Stimulated activated CD8-positive, alpha-beta memory T cell treated with anti-CD3 and anti-CD28 coated beads, Interleukin-4, amount 100 ng/mL, for 48 hours (primary cell): ENCODE measurements at places on chromosomes 5 and 9.
A peak's percentile ranks its signal among the peaks of the same experiment; 100 is the strongest.

- no peak for DNase-seq
Observed at GRCh38 chr5:10746711-10747110, 14.3 kb downstream of the DAP start.

GRCh38 chr5:81125959-81126358 is 107.2 kb upstream of the CKMT2 start:
- DNase-seq, result no peak

DNA sequence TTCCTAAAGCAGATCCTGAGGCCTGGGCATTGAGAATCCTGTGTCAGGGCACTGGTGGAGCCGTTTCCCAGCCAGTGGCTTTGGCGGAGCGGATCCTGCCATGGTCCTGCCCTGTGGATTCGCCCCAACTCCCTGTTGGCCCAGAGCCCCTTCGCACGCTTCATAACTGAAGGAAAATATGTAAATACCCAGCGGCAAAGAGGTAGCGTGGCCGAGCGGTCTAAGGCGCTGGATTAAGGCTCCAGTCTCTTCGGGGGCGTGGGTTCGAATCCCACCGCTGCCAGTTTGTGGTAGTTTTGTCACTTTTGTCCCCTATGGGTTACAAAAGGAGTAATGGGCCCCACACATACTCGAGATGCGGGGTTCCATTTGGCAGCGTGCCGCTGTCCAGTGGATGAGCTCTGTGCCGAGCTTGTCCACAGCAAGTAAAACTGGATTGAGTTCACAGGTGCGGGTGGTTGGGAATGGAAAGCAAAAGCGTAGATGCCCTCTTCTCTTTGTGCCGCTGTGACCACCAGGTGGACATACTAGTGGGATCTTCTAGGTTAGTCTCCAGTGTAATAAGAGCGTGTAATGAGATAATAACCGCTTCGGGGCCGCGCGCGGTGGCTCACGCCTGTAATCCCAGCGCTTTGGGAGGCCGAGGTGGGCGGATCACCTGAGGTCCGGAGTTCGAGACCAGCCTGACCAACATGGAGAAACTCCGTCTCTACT is 17.3 kb downstream of the TRIM7 start:
- DNase-seq, result peak; percentile 91

DNA sequence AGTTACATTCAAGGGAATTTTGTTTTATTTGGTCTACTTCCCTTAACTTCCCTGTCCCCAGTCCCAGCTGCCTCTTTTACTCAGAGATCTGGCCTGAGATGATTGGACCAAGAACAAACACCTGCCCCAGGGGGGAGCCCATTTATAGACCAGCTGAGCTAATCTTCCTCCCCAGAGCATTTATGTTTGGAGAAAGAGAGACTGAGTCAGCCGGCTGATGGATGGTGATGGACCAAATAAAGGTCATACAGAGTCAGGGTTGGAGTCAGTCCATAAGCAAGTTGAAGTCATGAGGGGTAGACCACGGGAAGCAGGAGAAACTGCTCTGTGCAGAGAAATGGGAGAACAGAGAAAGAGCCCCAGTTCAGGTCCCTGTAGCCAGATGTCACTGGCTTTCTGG is 77.7 kb downstream of the TMEM174 start:
- DNase-seq, result no peak

DNA sequence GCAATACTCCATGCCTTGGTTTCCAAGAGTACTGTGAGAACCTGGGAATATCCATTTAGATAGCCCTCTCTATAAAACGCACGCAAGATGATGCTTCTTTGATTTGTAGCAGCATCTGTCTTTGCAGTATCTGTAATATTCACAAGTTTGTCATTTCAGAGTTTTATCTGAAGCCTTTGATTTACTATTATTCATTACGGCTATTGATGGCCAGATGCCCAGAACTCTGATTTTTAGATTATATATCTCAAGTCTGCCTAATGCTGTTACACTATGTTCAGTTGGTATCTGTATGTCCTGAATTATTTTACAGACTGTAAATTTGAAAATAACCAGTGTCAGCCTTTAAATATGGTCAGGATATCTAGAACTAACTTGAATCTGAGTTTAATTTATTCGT is 233.3 kb downstream of the FAM170A start:
- DNase-seq, result no peak

DNA sequence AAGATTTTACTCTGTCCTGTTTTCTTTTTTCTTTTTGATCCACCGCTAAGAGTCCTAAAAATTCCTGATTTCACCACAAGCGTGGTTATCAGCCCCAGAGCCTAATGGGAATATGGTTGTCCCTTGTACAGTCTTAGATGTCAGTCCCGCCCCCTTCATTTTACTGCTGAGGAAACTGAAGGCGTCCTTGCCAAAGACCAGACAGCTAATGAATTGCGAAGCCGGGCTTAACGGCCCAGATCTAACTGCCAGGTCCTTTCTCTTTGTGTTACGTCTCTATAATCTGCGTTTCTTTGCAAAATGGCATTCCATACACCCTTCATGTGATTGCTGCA is 497 bp downstream of the NSA2 start:
- DNase-seq, result peak; percentile 30

GRCh38 chr5:149448831-149449714 is 70.0 kb upstream of the IL17B start:
- DNase-seq, result no peak

- DNase-seq, result no peak
Observed at GRCh38 chr9:93124793-93125192, 9.3 kb downstream of the NINJ1 start.

DNA sequence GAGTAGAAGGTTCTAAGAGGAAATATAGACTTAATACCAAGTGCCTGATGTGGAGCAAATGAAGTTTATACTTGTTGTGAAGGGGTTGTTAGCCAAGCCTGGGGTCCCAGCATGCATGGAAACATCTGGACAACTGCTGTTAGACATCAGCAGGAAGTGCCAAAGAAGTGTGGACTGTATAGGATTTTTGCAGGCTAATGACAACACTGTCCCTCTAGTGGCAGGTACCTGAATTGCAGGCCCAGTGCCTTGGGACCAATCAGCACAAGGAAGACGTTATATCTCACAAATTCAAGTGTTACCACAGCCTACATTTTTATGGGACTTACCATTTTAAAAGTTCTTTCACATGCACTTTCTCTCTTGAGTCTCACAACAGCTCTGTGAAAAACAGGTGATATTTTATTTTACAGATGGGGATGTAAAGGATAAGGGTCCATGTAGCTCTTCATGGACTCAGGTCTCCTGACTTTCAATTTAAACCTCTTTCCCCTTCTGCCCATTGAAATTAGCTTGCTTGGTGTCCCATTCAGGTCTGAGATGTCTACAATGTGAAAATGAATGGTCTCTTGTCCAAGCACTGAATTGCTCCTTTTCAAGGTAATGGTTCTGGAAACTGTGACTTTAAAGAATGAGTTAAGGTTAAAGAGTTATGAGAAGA is 89.0 kb upstream of the MAP1B start:
- peak; percentile 84 for DNase-seq

GRCh38 chr5:135705941-135706466 is 127.2 kb upstream of the CXCL14 start:
- no peak for DNase-seq

- DNase-seq, result no peak
Observed at GRCh38 chr5:72123764-72124376, 16.6 kb downstream of the MAP1B start.

DNA sequence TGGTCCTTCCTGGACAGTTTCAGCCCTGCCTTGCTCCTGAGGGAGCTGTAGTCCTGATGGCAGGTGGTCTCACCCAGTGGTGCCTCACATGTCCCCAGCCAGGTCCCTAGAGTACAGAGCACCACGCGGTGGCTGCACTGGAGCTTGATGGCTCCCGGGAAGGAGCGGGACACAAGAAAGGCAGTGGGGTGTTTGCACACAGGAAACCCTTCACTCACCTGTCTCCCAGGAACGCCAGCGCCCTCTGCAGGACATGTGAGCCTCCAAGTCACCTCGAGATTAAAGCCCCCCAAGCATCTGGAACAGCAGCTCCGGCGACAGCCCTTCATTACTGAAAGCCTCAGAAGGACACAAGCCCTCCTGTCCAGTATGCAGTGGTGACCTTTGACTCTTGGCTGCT is 19.9 kb upstream of the TMEM250 start:
- DNase-seq, result peak; percentile 83

DNA sequence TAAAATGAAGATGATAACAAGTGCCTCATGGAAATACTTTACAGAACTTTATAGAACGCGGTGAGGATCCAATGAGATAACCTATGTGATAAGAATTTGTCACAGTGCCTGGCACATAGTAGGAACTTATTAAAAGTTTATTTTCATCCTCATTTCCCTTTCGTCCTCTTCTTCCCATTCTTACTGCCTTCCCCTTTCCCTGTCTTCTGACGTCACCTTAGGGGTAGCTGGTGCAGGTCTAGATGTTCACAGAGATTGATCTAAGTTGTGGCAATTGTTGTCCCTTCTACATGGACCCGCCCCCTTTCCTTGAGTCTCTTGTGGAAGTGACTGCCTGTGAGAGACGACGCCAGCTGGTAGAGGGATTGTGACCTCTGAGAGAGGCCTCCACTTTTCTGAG is 46.5 kb upstream of the NTRK2 start:
- no peak for DNase-seq

DNA sequence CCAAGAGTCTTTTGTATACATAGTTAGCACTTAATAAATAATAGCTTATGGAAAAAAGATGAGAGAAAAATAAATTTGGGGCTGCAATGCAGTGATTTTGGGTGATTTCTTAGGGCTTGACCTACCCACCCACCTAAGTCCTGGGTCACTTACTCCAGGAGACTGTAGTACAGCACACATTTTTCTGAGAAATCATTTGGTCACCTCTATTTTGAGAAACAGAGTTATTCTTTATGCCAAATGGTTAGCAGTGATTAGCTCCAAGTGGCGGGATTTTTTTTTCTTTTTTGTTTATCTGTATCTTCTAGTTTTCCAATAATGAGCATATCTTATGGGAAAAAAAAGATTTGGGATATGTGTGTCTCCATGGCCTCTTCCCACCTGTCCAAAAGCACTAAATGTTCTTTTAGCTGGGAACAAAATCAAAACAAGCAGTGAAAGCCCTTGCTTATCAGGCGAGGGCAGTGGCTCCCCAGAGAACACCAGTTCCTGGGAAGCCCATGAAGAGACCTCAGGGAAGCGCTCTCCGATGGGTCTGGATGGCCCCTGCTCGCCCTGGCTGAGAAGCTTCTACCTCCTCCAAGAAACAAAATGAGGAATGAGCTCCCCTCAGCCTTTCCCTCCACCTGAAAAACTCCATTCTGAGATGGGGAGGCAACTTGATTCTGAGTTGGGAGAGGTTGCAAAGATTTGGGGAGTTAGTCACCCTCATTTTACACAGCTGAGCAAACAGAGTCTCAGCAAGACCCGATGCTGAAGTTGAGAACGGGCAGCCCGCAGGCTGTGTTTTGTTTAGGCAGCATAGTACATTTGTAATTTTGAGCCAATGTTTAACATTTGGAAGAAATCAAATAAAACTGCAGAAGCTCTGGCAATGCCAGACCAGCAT is 69.9 kb downstream of the CYFIP2 start:
- DNase-seq, result no peak

DNA sequence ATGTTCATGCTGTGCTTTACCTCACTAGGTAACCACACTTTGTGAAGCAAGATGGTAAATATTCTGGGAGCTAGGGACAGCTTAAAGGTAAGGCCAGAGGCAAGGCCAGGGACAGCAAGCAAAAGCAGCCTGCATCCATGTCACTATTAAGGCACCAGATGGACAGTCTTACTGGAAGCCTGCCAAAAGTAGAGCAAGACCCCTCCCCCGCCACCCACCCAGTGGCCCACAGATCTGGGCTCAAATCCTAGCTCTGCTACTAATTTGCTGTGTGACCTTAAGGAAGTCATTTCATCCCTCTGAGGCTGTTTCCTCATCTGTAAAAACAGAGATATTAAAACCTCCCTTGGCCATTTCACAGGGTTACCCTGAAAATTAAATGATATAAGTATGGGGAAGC is 13.2 kb upstream of the ERMP1 start:
- no peak for DNase-seq

DNA sequence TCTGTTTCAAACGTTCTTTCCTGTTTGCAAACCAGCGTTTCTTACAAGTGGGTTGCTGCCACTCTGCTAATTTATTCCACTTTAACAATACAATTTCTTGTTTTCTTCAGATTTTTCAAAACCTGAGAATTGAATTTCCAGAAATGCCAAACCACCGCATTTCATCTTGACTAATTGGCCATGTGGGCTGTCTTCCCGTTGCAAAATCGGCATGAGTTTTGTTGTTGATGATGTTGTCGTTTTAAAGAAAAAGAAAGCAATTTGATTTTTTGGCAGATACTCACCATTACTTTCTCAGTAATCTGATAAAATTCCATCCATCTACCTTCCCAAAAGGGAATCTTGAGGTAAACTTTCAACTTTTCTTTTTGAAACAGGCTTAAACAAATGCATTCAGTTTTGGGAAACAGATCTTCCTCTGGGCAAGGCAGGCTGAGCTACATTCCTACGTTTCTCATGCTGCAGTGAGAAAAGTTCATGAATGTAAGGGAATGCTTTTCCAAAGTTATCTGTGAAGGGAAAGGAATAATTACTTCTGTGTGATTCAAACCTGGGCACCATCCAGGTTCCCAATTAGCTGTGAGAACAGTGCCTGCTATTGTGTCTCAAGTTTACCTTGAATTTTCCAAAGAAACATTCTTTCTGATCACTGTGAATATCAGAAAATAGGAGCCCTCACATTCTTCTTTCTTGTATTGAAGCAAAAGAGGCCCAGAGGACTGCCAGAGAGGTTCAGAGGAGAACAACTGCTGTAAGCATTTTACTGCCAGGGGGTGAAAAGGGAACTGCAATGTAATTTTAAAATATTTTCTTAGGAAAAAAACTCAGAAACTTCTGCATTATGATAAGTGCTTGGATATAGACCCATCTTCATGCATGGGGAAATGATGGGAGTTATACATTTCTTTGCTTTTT is 100.7 kb upstream of the TUT7 start:
- no peak for DNase-seq

- DNase-seq, result no peak
Observed at GRCh38 chr9:1941989-1942388, 73.2 kb upstream of the SMARCA2 start.

- no peak for DNase-seq
Observed at GRCh38 chr5:53601570-53601969, 41.1 kb downstream of the NDUFS4 start.
